ENCODE measurements at places on chromosomes 13 and 19.

GRCh38 chr19:48308631-48309586 lies 16.4 kb upstream of the EMP3 start:
- no peak for DNase-seq

DNA sequence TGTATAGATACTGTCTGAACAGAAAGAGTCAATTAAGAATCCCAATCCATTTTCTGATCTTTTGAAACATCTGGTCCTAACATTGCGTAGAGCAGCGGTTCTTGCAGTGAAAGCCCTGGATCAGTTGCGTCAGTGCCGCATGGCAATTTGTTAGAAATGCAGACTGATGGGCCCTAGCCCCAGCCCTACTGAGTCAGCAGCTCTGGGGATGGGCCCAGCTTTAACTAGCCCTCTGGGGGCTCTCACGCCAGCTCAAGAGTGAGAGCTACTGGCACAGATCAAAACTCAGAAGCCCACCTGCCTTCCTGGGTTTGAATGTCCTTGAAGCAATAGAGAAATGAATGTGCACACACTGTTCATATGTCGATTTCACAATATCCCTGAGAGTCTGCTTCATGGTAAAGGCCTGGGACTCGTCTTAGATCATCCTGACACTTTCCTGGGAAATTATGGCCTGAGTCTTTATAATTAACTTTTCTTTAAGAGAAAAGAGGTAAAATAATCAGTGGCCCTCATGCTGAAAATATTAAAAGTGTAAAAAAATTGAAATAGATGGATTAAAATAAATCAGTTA lies 206.8 kb upstream of the TMTC4 start:
- DNase-seq = no peak

DNA sequence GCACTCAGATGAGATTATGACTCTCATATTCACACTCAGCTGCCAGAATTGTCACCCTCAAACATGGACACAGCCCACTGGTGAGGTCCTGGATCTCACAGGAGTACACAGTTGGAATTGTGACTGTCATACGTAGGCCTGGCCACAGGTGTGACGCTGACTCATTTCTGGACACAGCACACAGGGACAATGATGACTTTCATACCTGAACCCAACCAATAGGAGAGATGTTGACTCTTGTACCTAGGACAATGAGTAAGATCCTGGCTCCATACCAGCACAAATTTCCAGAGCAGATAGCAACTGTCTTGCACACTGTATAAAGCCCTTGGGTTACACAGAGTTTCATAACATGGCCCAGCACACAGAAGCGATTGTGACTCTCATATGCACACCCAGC lies 46.4 kb downstream of the ZNF85 start:
- no peak for DNase-seq

DNA sequence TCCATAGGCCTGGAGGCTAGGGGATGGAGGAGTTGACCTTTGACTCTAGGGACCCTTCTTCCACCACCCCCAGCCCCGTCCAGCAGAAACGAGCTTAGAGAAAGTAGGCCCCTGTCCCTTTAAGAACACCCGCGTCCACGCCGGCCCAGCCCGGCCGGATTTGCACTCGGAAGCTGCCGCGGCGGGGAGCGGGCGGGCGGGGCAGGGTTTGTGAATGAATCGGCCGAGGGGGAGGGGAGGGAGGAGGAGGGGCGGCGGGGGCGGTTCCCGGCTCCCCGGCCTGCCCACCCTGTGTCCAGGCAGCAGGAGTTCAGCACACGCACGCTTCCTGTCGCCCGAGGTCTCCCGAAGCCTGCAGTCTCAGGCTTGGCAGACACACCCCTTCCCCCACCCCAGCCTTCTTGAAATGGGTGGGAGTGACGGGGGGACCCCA lies 1.5 kb downstream of the UNC13A start:
- peak; percentile 21 for DNase-seq

- no peak for DNase-seq
Measured at GRCh38 chr19:55032170-55032800, 5.8 kb downstream of the GP6 start.

DNA sequence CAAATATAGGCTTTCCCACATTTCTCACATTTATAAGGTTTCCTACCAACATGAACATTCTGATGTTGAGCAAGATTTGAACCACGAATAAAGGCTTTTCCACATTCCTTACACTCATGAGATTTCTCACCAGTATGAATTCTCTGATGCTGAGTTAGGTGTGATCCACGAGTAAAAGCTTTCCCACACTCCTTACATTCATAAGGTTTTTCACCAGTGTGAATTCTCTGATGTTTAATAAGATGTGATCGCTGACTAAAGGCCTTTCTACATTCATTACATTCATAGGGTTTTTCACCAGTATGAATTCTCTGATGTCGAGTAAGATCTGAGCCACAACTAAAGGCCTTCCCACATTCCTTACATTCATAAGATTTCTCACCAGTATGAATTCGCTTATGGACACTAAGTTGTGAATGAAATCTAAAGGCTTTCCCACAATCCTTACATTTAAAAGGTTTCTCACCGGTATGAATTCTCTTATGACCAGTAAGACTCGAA lies 19.0 kb downstream of the ZNF790 start:
- DNase-seq = no peak

GRCh38 chr19:13459351-13459750 lies 46.9 kb downstream of the CACNA1A start:
- peak; percentile 59 for DNase-seq

DNA sequence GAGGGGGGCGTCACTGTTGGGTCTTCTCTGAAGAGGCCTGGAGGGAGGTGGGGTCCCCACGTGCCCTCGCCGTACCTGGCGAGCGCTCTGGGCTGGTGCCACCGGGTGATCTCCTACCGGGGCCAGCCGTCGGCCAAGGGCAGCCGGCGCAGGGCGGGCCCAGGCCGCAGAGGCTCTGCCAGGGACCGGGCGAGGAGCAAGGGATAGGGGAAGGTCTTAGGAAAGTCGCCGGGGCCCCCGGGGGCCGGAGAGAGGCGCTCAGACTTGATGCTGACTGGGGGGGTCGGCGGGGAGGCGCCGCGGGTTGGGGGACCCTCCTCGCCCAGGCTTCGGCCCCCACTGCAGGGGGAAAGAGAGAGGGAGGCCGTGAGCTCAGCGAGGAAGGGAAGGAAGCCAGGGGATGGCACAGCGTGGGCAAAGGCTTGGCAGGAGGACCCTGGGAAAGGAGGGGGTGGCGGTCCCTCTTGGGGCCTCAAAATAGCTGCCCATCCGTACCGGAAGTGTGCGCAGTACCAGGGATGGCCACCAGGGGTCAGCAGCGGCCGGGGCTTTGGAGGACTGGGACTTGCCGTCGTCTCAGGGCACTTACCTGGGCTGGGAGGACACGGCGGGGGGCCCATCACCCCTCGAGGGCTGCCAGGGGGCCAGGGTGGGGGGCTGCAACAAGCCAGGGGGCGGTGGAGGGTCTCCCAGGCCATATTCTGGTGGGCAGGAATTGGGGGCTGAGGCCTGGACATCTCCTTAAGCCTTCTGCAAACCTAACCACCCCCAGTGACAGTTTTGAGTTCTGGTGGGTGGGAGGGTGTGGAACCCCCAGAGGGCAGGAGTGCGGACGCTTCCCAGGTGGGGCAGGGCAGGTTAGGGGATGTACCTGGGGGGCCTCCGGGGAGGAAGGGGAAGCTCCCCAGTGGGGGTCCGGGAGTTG lies 7.7 kb upstream of the TMEM161A start:
- peak; percentile 40 for DNase-seq

DNA sequence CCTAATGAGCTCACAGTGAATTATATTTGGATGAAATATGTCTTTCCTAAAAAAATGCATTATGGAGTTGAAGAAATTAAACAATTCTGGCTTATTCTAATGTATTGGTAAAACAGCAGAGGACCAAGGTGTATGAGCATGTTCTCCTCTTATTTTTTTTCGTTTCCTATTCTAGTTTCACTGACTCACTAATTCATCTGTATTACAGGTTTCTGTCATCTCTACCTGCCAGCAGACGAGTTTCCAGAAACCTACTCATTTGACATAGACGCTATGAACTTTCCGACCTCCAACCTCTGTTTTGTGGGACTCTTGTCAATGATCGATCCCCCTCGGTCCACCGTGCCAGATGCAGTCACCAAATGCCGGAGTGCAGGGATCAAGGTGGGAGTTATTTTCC lies 20.3 kb downstream of the ATP12A start:
- no peak for DNase-seq

GRCh38 chr19:28218728-28219127 lies 994.2 kb downstream of the UQCRFS1 start:
- no peak for DNase-seq

GRCh38 chr13:78602561-78603239 lies 652 bp downstream of the POU4F1 start:
- DNase-seq = no peak

DNA sequence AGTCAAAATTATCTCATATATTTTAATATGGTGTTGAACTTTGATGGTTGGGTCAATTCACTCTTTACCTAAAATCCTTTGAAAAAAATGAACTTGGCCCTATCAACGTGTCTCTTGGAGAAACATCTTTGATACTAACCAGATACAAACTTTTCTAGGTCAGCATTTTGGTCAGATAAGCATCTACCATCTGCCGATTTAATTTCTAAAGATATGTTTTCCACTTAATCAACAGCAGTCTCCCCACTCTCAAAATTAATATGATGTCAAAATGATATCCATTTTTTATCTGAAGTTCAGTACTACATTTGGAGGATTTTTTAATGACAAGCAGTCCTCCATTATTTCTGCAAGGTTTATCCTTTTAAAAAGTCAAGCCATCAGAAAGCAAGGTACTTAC lies 288.8 kb downstream of the DIAPH3 start:
- DNase-seq = no peak

All from NCI-H1436 (cell line).